ENCODE measurements at places on chromosomes 5 and 9.

DNA sequence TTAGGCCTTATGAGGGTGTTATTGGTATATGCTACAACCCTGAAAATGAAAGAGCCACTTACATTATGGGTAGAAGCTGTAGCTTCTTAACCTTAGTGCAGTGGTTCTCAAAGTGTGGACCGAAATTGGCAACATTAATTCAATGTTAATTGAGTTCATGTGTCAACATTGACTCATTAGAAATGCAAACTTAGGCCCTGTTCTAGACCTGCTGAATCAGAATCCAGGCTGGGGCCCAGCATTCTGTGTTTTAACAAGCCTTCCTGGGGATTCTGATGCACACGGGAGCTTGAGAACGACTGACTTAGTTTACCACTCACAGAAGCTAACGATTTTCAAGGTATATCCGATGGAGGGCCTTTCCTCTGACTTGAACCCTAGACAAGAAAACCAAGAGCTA is 7.3 kb downstream of the VLDLR start:
- DNase-seq = no peak
- H3K4me3 ChIP-seq = no peak overlapping the region
- no peak overlapping the region for H3K27ac ChIP-seq

GRCh38 chr9:110006657-110007056 is 201.3 kb downstream of the C9orf152 start:
- H3K4me3 ChIP-seq = no peak overlapping the region
- no peak overlapping the region for H3K27ac ChIP-seq
- DNase-seq = no peak
- no peaks in the 10 kb centered on the region for H3K27me3 ChIP-seq
- H3K4me1 ChIP-seq = no peaks in the 10 kb centered on the region

GRCh38 chr9:133475292-133476012 is 3.4 kb downstream of the SLC2A6 start:
- no peak for DNase-seq
- H3K27ac ChIP-seq = no peak overlapping the region
- H3K36me3 ChIP-seq = no peaks in the 10 kb centered on the region
- no peaks in the 10 kb centered on the region for H3K27me3 ChIP-seq
- H3K4me3 ChIP-seq = no peak overlapping the region

DNA sequence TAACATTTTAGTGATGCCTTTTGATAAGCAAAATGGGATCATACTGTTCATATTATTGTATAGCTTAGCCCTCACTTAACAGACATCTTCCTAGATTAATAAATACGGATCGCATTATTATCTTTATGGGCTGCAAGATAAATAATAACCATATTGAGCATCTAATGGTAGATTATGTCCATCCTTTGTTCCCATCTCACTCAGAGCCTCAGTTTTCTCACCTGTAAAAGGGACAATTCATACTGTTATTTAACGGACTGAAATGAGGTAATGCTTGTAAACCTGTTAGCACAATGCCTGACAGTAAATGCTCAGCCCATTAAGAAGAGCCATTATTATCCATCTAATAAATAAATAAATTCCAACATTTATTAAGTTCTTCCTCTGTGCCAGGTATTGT is 3.0 kb upstream of the RPL26L1 start:
- H3K36me3 ChIP-seq = no peaks in the 10 kb centered on the region
- H3K27ac ChIP-seq = no peak overlapping the region
- no peaks in the 10 kb centered on the region for H3K27me3 ChIP-seq
- H3K4me1 ChIP-seq = peaks cover 7% of the 10 kb centered on the region

DNA sequence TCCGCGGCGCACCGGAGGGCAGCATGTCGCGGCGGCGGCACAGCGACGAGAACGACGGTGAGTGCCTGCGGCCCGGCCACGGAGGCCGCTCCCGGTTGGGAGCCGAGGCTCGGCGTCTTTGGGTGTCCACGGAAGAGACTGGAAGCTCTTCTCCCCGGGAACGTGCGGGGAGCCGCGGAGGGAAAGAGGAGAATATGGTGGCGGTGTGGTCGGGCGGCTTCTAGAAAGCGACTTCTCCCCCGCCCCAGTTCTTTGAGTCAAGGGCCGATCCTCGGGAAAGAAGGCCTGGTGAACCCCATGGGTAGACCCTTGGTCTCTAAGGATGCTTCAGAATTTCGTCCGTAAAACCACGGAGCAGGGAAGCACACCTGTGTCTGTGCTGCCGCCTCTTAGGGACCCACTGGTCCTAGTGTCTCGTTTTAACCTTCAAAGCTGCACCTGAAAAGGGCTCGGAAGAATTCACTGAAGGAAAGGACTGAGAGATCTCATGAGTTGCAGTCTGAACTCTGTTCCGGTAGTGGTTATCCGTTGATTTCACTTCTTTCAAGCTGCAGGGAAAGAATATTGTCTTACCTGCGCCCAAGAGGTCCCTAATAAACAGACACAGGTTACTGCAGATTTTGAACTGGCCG is 354 bp downstream of the NCBP1 start:
- no peak for DNase-seq
- peak overlapping the region; percentile 96 for H3K4me3 ChIP-seq
- H3K36me3 ChIP-seq = no peaks in the 10 kb centered on the region
- H3K4me1 ChIP-seq = peaks cover 16% of the 10 kb centered on the region

GRCh38 chr9:95667789-95668188 is 151.0 kb upstream of the PTCH1 start:
- no peaks in the 10 kb centered on the region for H3K27me3 ChIP-seq
- no peak overlapping the region for H3K4me3 ChIP-seq
- H3K4me1 ChIP-seq = no peaks in the 10 kb centered on the region
- no peaks in the 10 kb centered on the region for H3K36me3 ChIP-seq

DNA sequence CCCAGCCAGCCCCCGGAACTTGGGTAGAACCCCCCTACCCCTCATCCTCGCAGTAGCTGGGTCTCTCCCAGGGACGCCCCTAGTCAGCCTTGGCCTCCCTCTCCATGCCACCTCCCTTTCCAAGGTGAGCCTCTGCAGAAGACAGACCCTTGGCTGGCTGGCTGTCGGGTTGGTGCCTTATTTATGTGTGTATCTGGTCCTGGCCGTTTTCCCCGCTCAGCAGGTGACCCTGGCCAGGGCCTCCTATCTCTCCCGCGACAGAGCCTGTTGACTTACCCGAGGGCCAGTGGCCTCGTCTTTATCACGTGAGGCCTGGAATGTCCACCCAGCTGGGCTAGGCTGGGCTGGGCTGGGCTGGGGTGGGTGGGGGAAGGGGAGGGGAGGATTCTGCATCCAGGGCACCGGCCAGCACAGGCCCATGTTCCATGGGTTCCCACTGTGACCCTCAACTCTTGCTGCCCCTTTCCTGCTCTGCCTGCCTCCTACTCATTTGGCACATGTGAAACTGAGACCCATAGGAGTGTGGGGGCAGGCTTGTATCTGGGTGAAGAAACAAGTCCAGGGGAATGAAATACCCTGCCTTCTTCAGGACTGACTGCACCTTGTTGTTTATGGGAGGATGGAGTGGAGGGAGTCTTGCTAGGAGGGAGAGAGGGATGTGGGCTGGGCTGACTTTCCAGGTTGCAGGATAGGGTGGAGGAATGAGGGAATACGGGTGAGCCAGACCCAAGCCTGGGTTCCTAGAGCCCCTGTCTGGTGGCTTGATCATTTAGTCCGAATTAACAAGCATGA is 3.1 kb downstream of the CXXC5 start:
- DNase-seq = no peak
- H3K4me3 ChIP-seq = peak overlapping the region; percentile 90
- no peaks in the 10 kb centered on the region for H3K27me3 ChIP-seq

All from A673 (cell line).